Natural killer cell (primary cell): ENCODE measurements at places on chromosomes 7 and 10.

GRCh38 chr10:123848564-123849457 lies 42.8 kb downstream of the CPXM2 start:
- DNase-seq, result no peak

DNA sequence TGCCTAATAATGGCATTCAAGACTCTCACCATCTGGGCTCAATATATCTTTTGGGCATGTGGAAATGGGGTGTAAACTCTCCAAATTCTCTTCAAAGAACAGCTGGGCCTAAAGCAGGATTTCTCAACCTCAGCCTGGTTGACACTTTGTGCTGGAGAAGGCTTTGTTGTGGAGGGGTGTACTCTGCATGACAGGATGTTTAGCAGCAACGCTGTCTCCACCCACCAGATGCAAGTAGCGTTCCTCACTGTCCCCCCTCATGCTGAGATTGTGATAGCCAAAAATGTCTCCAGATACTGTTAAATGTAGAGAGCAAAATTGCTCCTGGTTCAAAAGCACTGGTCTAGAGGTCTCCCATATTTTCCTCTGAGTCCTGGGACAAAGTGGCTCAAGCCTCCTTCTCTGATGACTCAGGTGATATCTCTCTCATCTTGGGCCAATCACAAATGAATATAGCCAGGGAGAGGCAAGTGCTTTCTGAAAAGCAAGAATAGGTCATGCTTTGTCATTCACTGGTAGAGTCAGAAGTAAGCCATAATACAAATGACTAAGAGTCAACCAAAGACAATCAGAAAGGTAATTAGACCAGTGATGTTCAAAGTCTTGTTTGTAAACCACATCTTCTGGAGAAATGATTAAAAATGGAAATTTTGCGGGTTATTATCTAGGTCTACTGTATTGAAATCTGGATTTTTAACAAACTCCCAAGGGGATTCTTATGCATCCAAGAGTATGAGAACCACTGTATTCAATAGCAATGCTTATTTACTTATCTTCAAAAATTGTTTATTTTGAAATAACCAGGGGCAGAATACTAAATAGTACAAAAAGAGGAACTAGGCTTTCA lies 330.8 kb downstream of the PTEN start:
- DNase-seq, result no peak

DNA sequence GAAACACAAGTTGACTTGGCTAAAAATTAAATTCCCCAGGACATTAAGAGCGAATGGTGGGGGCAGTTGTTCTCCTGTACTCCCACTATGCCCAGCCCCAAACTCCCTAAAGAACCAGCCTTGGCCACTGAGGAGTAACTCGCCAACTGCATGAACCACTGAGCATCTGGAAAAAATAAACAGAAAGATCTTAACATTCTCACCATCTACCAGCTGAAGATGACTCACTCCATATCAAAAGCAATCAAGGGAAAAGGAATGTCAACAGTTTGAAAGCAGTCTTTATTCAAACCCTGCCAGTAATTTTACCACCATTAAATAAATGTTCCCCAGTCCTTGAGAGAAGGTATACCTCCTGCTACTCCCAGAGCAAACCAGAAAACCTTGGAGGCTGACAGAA lies 45.4 kb downstream of the CTTNBP2 start:
- DNase-seq, result no peak

- no peak for DNase-seq
Observed at GRCh38 chr7:1632916-1633785, 36.9 kb upstream of the ELFN1 start.

DNA sequence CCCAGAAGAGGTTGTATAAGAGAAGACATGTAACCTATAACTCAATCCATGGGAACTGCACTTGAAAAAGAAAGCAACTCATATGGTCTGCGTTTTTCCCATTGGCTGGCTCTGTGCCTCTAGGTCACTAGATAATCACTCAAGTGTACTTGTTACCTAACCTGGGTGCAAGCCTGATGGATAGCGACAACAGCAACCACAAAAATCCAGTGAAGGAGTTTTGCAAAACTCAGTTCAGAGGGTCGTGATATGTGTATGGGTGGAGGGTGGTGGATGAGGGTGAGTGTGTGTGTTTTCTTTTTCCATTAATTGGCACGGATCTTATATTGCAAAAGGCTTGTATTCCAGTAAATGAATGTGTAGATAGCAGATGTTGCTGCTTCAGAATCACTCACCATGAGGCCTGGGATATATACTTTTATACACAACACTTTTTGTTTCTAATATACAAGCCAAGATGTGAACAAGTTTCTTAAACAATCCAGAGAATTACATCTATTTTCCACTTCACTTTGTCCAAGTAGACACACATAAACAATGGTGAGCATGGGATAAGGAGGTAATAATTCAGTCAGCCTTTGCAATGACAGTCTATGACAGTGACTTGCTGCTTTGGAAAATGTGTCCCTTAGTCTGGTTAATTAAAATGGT lies 286.9 kb upstream of the DKK1 start:
- DNase-seq, result no peak

GRCh38 chr7:151382079-151382885 lies 27.6 kb downstream of the WDR86 start:
- DNase-seq, result peak; percentile 83

- no peak for DNase-seq
Observed at GRCh38 chr10:77565590-77566023, 72.0 kb downstream of the KCNMA1 start.
